ENCODE measurements at places on chromosomes 13 and 19.

GRCh38 chr13:94305033-94305432 is 174.4 kb downstream of the DCT start:
- no peak for DNase-seq

DNA sequence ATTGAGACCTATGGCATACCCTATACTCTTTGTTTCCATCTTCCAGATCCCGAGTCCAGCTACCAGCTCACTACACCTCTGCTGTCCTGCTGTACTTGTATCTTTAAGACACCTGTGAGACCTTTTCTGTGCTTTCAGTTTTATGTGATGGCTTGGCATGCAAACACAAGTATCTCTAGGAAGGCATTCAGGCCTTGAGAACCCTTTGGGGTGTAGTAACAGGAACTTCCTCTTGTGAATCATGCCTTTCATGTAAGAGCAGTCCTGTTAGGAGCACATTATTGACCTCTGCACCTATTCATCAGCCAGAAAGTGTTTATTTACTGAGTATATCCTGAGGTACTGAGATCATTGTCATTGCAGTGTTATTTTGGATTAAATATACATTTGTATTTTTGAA is 87.0 kb upstream of the HTR2A start:
- DNase-seq: no peak

DNA sequence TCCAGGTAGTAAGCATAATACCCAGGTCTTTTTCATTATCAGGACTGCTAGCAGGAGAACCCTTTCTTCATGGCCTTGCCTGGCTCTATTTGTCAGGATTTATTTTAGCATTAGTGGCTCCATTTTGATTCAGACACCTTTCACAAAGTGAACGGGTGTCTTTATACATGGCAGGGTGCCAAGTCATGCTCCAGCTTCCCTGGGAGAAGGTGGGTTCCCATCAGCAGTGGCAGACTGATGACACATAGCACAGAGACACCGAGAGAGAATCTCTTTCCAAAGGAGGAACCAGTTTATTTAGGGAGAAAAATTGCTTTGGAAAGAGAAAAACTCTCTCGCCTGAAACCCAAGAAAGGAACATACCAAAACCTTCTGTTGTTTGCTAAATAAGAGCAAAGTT is 135.3 kb upstream of the TMTC4 start:
- DNase-seq: no peak

DNA sequence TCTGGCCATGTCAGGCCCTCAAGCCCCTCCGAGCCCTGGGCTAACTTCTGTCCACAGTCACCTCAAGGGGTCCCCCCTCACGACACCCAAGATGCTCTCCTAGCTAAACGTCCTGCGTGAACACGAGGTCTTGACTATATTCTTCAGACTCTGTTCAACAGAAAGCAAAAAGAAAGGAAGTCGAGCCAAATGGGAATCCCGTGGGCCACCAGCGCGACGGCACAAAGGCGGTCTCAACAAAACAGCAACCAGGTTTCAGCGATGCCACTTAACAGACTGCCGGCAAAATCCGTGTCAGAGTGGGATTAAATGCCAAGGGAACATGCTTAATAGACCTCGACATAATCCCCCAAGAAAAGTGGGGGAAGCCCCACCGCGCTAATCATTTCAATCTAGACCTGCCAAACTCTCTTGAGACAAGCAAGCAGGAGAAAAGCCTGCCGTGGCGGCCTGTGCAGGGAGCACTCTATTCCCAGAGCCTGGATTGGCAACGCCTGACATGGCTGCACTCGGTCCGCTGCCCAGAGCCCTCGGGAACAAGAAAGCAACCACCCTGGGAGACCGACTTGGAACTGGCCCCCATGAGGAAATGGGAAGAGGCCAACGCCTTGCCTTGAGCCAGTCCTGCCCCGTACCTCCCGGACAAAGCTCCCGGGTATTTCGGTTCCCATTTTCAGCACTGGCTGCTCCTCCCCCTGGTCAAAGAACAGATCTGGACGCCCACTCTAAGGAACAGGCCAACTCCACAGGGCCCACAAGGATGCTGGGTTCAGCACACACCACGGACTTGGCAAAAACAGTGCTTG is 16.0 kb downstream of the ZC3H4 start:
- DNase-seq: no peak

DNA sequence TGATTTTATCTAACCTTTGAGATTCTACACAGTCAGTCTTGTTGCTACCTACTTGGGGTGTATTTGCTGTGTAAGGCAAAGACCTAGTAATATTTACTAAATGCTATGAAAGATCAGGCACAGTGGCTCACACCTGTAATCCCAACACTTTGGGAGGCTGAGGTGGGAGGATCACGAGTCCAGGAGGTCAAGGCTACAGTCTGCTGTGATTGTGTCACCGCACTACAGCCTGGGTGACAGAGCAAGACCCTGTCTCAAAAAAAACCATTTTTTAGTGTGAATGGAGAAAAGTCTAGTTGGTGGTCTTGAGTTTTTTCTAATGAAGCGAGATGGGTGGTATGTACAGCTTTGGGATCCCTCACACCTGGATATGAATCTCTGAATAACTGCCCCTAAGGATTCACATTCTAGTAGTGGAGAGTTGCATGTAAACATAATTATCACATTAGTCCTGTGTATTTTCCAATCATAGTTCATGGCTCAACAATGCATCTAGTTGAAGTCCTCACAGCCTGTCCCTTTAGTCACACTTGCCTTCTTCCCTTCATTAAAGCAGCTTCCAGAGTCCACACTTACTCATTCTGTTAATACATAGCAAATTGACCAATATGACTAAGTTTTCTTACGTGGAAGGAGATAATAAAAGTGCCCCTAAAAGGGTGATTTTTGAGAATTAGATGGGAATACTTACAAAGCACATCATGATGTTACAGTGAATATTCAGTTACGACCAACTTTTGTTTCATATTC is 7.5 kb downstream of the RPL21 start:
- DNase-seq: no peak

DNA sequence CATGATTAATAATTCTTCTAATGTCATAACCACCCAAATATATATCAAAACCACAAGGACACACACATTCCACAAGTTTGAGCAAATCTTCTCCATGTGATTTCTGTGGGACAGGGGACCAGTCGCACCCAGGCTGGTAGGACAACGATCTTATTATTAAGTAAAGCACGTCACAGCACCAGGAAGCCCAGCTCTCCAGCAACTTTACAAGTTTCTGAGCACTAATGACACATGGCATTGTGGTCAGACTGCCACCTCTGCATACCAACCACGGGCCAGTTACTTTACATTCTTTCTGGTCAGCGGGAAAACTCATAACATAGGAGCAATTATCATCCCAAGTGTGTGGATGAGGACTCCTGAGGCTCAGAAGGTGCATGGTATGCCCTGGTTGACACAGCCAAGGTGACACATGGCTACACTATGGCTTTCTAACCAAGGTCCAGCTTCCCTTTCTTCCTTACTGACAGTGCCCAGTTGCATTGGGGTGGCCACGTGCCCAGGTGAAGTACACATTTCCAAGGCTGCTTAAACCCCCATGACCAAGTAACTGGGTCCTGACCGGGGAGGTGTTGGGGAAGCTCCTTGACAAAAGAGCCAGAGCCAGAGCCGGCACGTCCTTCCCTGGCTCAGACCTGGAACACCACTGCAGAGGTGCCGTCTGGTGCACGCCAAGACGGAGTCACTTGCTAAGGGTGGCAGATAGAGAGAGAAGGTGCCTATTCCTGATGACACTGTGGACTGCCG is 27.4 kb downstream of the LATS2 start:
- DNase-seq: no peak

- DNase-seq: no peak
Measured at GRCh38 chr19:35755131-35755549, 1.7 kb downstream of the HSPB6 start.

DNA sequence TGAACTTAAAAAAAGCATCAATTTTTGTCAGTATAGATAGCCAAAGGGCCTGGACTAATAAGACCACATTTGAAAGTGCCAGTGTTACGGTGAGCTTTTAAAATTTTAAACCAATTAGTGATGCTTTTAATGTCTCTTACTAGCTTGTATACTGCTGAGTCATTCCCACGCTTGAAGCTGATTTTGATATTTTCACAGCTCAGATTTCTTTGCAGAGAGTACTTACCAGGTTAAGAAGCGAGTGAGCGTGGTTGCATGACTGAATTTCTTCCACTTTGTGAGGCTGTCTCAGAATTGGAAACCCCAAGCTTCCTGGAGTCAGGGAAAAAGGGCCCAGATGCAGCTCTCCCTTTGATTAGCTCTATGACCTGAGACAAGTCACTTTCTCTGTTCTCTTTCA is 74.5 kb upstream of the NBEA start:
- DNase-seq: no peak

DNA sequence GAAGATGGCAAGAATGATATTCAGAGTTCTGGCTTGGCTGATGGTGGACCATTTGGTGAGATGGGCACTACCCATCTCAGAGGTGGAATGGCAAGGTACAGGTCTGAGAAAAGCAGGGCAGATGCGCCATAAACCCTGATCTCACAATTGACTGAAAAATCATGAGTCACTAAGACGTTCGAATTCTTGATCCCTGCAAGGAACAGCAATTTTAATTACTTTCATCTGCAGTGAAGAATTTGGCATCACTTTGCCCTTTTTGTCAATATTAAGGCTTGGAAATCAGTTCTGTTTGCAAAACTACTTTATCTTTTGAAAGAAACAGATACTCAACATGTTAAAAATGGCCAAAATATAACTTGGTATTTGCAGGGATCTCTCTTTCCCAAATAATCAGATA is 38.1 kb downstream of the HTR2A start:
- no peak for DNase-seq

DNA sequence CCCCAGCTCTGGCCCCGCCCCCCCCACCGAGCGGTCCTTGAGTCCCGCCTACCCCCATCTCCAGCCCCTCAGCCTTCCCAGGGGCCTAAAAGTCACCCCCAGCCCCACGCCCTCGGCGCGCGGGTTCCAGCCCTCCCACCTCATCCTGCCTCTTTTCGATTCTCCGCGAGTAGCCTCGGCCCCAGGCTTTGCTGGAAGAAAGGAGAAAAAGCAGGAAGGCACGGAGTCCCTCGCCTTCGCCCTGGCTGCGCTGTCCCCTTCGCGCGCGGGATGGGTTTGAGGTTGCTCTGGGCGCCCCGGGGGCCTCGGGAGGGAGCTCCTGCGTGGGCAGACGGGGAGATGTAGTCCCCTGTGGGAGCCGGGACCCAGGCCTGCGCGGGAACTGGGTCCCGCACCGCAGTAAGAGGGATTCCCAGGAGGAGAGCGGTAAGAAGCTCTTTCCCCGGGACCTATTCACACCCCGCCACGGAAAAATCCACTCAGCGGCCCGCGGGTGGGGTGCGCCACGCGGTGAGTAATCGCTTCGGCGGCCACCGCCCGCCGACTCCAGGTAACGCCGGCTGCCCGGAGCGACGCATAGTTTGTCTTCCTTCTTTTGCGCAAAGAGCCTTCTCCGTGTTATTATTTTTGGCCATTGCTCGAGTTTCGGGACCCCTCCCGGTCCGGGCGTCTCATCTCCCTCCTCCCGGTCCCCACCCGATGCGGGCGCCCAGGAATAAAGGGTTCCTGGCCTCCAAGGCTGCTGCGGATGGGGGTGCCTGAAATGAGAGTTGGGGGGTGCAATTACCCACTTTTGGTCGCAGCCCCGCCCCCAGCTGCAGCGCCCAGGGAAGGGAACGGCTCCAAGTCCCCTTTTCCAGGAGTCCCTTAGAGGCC is 865 bp upstream of the CRLF1 start:
- DNase-seq: no peak

GRCh38 chr13:66353664-66354063 is 876.5 kb downstream of the PCDH9 start:
- DNase-seq: no peak

- no peak for DNase-seq
Measured at GRCh38 chr19:38535212-38535611, 82.5 kb downstream of the MAP4K1 start.

- DNase-seq: no peak
Measured at GRCh38 chr13:23716401-23716800, 146.2 kb downstream of the TNFRSF19 start.

- peak; percentile 95 for DNase-seq
Measured at GRCh38 chr13:46181840-46182490, at the start of gene LCP1. Gene LCP1 (minus strand): TSS chr13:46182177. CDS start chr13:46159662, 22,515 bp downstream.

- DNase-seq: no peak
Measured at GRCh38 chr13:28640861-28641599, 17.9 kb upstream of the POMP start.

DNA sequence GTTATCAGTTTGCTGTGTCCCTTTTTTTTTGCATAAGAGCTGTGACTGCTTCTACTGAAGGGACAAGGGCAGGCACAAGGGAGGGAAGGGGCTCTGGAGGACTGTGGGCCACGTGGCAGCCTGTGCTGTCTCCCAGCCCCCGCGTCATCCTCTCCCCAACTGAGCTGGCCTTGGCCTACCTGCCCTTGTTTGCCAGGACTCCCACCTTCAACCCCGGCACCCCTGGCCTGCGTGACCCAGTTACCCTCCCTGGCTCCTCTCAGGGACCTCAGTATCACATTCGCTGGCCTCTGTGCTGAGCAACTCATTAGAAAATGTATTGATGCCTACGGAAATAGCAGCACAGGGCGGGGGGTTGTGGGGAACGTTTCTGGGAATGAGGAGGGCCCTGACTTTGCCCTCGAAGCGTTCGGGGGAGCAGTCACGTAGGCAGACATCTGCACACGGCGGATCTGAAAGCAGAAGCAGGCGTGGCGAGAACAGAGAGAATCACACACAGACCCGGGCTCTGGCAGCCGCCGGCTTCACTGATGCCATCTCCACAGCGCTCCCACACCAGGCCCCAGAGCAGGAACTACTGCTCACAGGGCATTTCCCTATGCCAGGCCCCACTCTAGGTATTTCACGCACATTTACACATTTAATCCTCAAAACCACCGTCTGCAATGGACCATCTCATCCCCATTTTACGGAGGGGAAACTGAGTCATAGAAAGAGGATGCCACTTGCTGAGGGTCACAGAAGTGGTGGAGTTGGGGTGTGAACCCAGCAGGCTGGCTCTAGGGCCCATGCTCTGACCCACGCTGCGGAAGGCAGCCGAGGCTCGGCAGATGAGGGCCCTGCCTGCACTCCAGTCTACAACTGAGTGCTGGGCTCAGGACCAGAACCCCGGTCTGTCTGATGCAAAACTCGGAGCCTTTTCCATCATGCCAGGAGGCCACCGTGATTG is 5.7 kb upstream of the ATF5 start:
- no peak for DNase-seq

GRCh38 chr19:49224879-49225278 is 67.3 kb downstream of the TRPM4 start:
- DNase-seq: no peak

DNA sequence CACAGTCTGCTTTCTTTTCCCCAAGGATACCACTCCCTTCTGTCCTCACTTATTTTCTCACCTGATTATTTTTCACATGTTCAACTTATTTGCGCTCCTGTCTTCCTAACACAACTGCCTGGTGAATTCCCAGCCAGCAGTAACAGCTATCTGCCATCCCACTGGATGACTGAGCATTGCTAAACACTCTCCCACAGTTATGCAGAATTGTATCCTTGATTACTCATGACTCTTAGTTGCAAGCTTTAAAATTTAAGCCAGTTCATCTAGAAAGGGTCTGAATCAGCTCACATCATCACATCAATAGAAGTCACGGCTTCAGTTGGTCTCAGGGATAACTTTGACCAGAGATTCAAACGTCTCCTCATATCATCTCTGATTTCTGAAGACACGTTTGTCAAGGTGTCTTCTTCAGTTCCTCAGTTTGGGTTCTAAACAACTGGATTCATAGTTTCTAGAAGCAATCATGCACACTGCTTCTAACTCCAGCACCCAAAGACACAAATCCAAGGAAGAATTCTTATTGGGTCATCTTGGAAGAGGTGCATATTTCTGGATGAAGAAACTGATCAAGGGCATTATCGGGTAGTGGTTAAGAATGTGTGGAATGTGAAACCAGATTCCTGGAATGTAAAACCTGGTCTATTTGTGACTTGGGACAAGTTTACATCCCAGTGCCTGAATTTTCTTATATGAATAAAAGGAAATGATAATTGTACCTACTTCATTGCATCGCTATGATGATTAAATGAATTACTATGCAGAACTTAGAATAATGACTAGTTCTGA is 13.9 kb upstream of the DACH1 start:
- DNase-seq: no peak

Data from CD4-positive, alpha-beta memory T cell (primary cell).